ENCODE measurements at places on chromosomes 7 and 10.

GRCh38 chr7:30157204-30157603 lies 22.4 kb downstream of the MTURN start:
- DNase-seq: no peak

DNA sequence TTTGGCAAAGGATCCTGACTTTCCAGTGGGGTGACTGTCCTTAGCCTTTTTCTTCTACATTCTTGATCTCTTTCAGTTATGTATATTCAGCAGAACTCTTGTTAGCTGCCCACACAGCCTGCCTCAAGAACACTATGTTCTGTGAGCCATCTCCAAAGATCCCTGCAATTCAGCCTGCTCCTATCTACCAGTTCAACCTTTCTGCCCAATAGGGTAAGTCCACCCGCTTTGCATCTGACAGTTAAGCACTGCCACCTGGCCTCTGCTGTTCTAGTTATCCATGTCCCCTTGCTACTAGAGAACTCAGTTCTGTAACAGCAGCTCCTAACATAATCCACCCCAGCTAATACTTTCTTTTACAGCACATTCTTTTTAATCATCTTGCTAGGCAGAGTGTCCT lies 13.5 kb downstream of the OR9A2 start:
- no peak for DNase-seq

DNA sequence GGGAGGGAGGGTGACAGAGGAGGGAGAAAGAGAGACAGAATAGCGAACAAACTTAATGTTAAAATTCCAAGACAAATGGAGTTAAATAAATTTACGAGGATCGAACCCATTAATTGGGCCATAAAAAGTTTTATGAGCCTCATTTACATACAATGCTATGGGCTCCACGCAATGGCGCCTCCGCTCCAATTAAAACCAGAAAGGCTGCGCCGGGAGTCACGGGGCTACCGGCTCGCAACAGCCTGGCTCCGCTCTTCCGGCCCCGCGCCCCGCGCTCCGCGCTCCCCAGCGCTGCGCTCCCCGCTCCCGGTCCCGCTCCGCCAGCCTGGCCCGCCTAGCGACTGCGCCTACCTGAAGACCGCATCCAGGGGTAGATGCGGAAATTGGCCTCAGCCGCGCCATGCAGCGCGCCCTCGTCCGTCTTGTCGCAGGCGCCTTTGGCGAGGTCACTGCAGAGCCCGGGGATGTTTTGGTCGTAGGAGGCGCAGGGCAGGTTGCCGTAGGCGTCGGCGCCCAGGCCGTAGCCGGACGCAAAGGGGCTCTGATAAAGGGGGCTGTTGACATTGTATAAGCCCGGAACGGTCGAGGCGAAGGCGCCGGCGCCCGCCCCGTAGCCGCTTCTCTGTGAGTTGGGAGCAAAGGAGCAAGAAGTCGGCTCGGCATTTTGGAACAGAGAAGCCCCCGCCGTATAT lies 513 bp downstream of the HOXA7 start:
- DNase-seq: no peak

DNA sequence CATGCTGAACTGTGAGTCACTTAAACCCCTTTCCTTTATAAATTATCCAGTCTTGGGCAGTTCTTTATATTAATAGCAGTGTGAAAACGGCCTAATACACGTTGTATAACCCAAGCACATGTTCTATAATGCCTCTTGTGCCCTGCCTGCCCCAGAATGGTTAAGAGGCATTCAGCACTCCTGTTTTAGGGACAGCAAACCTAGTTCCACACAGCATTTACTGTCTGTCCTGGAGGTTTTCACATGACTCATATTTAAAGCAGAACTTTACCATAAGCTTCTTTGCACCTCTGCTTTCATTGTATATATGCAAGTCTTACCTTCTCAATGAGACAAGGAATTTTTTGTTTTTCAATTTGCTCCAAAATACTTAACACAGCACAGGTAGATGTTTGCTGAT lies 144.8 kb downstream of the ICA1 start:
- DNase-seq: no peak

GRCh38 chr10:44309939-44310761 lies 74.7 kb downstream of the CXCL12 start:
- DNase-seq: no peak

GRCh38 chr7:131124001-131124629 lies 203.6 kb upstream of the MKLN1 start:
- DNase-seq: no peak

- no peak for DNase-seq
Observed at GRCh38 chr7:1113548-1113885, 25.6 kb downstream of the GPER1 start.

DNA sequence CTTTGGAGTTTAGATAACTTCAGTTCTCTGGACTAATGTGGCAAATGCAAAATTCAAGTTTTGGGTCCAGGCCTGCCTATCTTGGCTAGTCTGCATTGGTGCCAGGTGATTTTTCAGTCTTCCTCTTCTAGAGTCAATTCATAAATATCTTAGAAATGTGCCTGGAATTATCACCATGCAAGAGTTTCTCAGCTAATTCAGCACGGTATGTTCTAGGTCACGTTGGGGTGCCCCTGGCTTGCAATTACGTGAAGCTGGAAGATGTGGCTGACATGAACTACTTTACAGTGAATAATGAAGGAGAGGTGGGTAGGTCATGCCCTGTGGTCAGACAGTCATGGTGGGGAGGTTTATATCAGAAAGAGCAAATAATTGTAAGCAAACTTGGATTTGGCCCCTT lies 25.0 kb downstream of the ZDHHC6 start:
- no peak for DNase-seq

DNA sequence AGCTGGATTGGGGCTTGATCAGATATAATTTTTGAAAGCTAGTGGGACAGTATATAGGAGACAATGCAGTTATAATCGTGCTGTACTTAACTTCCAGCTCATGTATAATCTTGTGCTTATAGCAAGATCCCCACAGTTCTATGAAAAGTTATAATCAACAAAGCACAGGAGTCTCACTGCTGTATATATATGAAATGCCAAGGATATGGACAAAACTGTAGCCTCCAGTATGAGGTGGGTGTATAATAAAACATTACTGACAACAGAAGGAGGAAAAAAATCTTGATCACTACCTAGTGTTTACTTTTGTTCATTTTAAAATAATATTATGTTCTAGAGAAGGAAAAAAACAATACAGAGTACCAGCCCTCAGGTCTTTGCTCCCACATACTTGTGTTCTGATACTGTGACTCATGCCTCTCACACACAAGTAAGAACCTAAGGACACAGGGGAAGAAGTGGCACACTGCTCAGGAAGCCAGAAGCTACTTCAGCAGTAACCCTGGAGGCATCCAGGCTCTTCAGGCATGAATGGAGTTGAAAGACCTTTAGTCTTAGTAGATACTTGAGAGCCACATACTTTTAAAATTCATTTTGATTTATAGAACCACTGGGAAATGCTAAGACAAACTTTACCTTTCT lies 265.7 kb upstream of the IMMP2L start:
- no peak for DNase-seq

- DNase-seq: no peak
Observed at GRCh38 chr7:158407581-158408317, 179.9 kb downstream of the PTPRN2 start.

Measured in activated naive CD4-positive, alpha-beta T cell treated with anti-CD3 and anti-CD28 coated beads, Interleukin-2, amount 50 U/mL, for 72 hours (primary cell).